ENCODE measurements at places on chromosomes 4 and X.
A peak's percentile ranks its signal among the peaks of the same experiment; 100 is the strongest.

- DNase-seq, result no peak
These were observed 68.5 kb downstream of the SH3RF1 start for GRCh38 chr4:169202145-169202699.

GRCh38 chr4:154720123-154720522, 23.7 kb upstream of the LRAT start:
- DNase-seq, result no peak

DNA sequence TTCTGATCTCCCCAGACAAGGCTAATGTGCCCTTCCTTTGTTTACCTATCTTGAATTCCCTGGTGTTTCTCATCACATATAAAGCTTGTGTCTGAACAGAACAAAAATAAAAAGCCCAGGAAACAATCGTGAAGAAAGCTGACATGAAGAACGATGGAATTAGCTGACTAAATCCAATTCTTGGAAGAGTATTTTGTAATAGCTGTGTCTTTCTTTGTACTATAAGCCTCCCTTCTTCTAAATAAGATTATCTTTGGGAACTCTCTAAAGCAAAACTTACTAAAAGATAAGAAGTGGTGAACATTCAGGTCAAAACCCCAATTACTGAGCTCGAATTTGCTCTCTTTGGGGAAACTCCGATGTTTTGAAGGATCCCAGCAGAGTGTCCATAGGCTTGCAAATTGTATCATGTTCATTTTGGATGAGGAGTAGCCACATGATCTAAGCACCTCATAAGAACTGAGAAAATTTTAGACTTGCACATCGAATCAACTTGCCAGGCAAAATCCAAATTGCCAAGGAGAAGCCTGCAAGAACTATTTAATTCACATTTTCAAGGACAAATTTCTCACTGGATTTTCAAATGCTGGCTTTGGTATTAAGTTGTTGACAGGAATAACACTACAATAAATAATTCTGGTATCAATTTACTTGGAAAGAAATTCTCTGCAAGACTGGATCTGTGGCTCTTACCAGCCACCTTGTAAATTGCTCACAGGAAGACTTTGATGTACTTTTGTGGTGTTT, 106.2 kb downstream of the LNX1 start:
- DNase-seq, result no peak

DNA sequence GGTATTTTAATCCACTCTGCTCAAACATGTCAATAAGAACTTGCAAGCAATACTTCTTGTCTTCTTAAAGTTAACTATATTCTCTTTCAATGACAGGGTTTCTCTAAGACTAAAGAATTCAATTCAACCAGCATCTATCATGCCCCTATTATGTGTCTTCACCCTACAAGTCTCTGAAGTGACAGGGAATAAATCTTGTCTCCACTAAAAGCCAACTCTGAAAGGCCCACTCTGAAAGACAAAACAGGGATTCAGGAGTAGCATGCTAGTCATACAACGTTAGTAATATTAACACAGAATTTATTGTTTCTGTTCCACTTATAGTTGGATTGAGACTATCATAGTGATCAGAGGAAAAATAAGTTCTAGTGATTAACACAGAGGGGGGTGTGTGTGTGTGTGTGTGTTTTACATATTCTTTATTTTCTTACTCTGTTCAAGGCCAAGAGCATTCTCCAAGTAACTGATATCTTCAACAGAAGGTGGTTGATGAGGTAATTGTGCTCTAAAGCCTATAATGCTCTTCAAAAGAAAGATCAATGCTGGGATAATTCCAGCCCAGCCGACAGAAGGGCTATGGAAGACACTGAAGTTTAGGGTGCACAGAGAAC, 122.4 kb upstream of the DCLK2 start:
- DNase-seq, result no peak

DNA sequence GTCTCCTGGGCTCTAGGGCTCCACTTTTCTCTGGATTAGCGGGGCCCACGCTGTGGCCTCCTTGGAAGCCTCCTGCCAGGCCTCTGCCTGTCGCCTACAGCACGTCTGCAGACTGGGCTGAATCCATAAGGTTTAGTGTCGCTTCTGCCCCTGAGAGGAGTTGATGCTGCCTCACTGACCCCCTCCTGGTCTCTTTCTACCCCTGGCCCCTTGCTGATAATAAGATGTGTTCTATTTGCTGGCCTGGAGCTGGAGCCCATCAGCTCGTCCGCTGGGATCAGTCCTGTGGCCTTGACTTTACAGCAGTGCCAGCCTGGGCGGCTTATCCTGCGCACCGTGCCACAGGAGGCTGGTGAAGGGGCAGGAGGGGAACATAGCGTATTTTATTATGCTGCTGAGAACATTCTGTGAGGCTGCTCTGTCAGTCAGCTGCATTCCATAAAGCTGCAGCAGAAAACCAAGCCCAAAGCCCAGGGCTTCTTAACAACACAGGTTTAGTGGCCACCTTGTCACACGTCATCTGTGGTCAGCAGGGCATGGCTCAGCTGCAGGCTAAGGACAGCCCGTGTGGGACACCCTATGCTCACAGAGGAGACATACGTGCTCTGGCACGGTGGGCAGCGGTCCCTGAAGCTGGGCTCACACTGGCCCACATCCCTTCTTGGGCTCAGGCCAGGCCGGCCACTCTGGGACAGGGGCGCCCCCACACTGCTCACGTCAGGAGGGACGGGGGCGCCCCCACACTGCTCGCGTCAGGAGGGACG, 29.3 kb upstream of the HGFAC start:
- no peak for DNase-seq

GRCh38 chr4:15702941-15703403, at the start of gene BST1:
BST1 (plus strand) TSS chr4:15703065; CDS start chr4:15703145, 80 bp downstream.
- peak; percentile 22 for DNase-seq

DNA sequence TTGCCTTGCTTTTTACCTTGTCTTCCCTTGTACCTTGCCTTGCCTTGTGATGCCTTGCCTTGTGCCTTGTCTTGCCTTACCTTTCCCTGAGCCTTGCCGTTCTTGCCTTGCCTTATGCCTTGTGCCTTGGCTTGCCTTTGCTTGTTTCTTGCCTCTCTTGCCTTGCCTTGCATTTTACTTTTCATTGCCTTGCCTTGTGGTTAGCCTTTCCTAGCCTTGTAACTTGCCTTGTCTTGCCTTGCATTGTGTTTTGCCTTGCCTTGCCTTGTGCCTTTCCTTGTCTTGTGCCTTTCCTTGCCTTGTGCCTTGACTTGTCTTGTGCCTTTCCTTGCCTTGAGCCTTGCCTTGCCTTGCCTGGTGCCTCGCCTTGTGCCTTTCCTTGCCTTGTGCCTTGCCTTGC, 84.6 kb downstream of the TAB3 start:
- DNase-seq, result no peak

DNA sequence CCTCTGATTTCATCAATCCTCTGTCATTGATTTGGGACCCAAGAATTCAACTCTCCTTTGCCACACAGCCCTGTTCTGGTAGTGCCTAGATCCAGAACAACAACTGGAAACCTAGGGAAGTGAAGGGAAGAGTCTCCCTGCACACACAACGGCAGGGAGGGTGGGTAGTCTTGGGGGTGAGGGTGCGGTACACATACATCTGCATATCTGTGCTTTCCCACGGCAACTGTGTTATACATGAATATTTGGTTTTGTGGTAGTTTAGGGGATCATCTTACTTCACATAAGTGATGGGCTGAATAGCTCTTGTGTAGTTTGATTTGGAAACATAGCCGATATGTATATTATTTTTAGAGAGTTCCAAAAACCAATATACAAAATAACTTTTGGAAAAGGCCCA, 3.3 kb upstream of the PRSS12 start:
- no peak for DNase-seq

- DNase-seq, result no peak
These were observed 3.7 kb downstream of the SLC25A14 start for GRCh38 chrX:130343411-130343810.

- no peak for DNase-seq
These were observed 59.8 kb downstream of the ABCB7 start for GRCh38 chrX:75096331-75096730.

DNA sequence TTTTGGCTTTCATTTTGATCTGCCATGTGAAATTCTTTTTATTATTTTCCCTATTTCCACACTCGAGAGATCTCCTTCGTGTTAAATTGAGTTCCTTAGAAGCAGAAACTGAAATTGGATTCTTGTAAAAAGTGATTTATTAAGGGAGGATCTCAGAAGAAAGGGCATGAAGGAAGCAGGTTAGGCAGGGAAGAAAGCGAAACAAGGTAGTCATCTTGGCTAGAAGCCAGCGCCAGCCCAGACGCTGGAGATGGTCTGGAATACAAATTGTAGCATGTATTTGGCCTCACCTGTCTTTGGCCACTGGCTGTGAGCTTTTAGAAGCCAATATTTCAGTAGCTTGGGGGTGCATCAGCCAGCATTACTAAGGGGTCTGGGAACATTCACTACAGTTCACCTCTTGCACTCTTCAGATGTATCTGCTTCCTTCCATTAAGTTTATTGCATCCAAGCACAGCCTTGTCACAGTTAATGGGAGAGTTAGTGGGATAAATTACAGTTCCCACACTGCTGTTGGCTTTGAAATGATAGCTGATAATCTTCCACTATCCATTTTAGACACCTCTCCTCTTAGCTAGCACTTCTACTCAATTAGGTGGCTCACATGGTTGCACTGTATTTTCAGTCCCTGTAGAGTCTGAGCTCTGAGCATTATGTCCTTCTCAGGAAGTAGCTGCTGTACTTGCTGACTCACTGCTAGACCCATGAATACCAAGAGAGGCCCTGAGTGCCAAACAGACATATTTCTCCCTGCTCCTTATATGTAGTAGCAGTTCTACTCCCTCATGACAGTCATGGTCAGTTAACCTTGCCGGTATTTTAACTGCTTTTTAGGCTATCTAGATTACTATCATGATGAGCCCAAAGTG, 14.6 kb downstream of the GRXCR1 start:
- DNase-seq, result no peak

GRCh38 chrX:104435249-104435648, 130.8 kb upstream of the IL1RAPL2 start:
- no peak for DNase-seq

- no peak for DNase-seq
These were observed 13.7 kb downstream of the CTAG1A start for GRCh38 chrX:154598656-154599055.

- no peak for DNase-seq
These were observed 1.5 kb downstream of the BEND4 start for GRCh38 chr4:42150653-42151567.

DNA sequence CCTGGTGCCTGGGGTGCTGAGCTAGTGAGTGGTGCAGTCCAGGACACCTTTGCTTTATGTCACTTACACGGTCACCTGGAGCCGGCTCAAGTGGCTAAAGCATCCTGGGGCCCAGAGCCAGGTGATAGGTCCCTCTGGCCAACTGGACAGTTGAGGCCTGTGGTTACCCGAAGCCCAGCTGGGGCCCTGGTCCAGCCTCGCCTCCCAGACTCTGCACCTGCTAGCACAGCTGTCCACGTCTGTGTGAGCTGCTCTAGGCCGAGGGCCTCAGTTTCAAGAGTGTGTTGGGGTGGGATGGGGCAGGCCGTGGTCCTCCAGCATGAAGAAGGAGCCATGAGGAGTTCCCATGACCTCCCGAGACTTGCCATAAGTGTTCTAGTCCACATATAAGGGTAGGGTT, 7.7 kb upstream of the ADD1 start:
- DNase-seq, result no peak

- DNase-seq, result no peak
These were observed 63.8 kb upstream of the TBL1X start for GRCh38 chrX:9401051-9401450.

DNA sequence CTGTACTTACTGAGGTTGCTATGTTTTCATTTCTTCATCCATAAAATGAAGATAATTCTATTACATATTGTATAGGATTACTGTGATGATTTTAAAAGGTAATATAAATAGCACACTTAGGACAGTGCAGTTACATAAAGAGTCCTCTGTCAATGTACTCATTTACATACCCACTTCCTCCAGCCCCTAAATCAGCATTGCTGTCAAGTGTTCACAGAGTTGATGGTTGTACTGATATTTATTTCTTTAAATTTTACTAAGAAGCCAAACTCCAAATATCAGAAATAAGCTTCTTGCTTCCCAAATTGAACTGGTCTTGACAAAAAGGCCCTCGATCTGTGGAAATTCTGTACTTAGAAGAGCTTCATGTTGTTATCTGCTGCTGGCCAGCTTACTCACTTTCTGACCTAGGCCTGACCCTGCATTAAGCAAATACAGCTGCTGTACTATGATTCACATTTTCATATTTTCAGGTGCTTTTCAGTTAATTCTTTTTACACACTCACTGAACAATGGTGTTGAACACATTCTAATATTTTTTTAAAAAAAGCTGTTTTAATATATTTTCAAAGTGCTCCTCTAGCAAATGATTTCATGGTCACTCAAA, 259.6 kb downstream of the UNC5C start:
- no peak for DNase-seq

DNA sequence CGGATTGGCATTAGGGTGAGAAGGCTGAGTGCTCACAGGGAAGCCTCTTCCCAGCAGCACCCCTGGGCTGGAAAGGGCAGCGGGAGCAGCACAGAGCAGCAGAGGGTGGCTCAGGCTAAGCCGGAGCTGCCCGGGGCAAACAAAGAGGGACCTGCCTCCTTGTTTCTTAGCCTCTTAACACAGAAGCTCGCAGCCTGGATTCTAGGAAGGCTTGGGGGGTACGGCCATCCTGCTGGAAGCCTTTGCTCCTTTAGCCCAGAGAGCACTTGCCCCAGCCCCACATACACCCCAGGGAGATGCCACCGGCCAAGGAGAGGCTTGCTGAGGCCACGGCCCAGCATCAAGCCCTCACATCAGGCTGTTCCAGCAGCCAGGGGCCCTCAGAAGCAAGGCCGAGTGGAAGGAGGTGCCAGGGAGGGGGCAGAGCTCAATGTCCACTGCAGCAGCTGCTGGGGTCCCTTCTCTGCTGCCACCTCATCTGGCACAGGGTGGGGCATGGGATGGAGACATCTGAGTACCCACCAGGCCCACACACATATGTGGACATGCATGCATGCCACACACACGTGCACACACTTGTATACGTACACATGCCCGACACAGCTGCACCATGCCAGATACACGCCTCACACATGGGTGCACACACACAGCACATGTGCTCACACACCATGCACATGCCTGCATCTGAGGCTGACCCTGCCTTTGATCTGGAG, 20.3 kb upstream of the SPON2 start:
- DNase-seq, result no peak

GRCh38 chrX:91389026-91389425, 45.6 kb upstream of the PABPC5 start:
- no peak for DNase-seq

DNA sequence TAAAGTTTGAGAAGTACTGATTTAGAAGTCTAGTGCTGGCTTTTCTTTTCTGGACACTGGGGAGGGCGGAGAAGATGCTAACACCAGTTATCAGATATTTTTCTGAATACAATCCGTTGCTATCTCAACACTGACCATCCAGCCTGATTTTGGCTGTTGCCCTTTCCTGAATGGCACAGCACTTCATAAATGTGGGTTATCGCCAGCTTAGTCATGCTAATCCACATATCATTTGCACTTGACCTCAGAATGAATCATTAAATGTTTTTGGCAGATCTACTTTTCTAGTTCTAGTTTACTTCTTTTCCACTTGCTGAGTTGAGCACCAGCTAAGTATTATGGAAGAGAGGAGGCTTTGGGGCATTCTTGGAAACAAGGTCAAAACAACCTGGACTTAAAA, 60.8 kb upstream of the ESX1 start:
- DNase-seq, result no peak

- no peak for DNase-seq
These were observed 80.1 kb downstream of the CENPC start for GRCh38 chr4:67465032-67465762.

GRCh38 chr4:112279882-112280315, 5.8 kb downstream of the TIFA start:
- DNase-seq, result no peak

- DNase-seq, result no peak
These were observed 82.4 kb downstream of the CNGA2 start for GRCh38 chrX:151816934-151817333.

- DNase-seq, result no peak
These were observed 918.7 kb upstream of the POU3F4 start for GRCh38 chrX:82589410-82589809.

GRCh38 chr4:128544272-128544671, 256.7 kb upstream of the PGRMC2 start:
- DNase-seq, result no peak
